ENCODE measurements at places on chromosomes 6 and 20. TPM values are rescaled to one million over a fixed set of nuclear protein-coding genes. Genes with fewer than 3 reads are reported as not detected.

Gene KIAA1755
- not detected for total RNA-seq

Gene SOX18
- total RNA-seq = not detected

Gene MICA
- 9.3 TPM for total RNA-seq

DNA sequence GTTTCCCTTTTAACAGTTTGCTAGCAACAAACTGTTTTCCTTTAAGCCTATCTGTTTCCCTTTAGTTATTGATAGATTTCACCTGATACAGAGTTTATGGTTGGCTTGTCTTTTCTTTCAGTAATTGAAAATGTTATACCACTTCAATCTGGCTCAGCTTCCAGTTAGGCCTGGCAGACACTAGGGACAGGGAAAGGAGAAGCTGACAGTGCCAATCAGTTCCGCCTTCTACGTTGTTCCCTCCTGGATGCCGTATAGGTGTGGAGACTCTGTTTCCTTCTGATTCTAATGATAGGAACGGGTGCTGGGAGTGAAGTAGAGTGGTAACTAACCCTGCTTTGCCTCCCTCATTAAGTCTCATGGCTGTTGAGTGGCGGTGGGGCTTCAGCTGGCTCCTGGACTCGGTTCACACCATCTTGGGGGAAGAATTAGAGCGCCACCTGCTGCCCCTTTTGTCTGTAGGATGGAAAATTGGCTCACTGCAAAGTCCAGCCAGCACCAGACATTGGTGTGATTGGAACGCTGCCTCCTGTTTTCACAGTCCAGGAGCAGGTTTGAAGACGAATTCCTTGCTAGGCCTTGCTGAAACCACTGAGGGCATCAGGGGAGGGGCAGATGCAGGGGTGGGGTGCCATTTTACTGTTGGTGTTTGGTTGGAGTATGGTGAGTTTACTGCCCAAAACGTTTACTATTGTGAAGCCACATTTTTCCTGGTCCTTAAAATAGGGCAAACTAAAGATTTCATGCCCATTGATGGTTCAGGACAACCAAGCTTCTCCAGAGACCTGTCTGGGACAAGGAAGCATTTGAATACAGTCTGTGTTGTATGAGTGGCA, 1729.5 kb downstream of the GRIK2 start:
- no peaks in the 10 kb centered on the region for H3K4me1 ChIP-seq
- H3K4me3 ChIP-seq = no peak overlapping the region
- H3K36me3 ChIP-seq = no peaks in the 10 kb centered on the region
- no peak for DNase-seq
- H3K27ac ChIP-seq = no peak overlapping the region
